GM12864 (cell line): ENCODE measurements at places on chromosomes 4 and X.

GRCh38 chrX:135522878-135523693 lies 2.6 kb downstream of the INTS6L start:
- DNase-seq, result no peak

- DNase-seq, result no peak
Observed at GRCh38 chr4:160877087-160877790, 1286.6 kb downstream of the FSTL5 start.

- DNase-seq, result no peak
Observed at GRCh38 chr4:139484783-139485311, 30.9 kb downstream of the RAB33B start.

DNA sequence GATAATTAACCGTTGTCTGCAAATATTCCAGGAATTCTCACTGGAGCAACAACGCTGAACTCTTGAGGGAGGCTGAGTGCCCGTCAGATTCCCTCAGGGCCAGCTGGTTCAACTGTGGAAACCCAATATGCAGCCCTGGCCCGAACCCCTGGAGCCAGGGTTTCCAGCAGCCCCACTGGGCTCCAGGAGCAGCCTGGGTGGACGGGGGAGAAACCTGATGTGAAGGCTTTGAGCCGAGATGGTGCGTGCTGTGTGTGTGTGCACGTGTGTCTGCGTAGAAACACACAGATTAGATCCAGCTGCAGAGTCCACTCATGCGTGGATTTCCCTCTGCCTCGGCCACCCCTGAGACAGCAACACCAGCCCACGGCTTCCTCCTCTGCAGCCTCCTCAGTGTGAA lies 19.4 kb upstream of the SLC25A6 start:
- no peak for DNase-seq

GRCh38 chr4:146646593-146647325 lies 8.1 kb downstream of the POU4F2 start:
- no peak for DNase-seq

GRCh38 chr4:6964858-6965257 lies 55.2 kb downstream of the TBC1D14 start:
- no peak for DNase-seq

DNA sequence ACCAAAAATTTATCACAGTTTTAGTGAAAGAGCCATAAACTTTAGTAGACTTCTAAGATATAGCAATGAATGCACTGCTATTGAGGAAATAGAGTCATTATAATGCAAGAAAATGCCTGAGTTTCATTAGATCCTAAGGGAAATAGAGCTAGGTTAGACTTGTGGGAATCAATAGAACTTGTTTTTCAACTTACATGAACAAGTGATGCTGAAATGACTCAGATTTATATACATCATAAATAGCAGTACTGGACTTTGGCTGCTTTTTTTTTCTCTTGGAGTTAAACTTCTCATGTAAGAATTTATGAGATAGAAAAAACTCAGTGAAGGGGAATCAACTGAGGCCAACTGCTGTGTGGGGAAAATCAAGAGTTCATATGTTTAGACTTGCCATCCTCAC lies 216.5 kb upstream of the AADAT start:
- no peak for DNase-seq

DNA sequence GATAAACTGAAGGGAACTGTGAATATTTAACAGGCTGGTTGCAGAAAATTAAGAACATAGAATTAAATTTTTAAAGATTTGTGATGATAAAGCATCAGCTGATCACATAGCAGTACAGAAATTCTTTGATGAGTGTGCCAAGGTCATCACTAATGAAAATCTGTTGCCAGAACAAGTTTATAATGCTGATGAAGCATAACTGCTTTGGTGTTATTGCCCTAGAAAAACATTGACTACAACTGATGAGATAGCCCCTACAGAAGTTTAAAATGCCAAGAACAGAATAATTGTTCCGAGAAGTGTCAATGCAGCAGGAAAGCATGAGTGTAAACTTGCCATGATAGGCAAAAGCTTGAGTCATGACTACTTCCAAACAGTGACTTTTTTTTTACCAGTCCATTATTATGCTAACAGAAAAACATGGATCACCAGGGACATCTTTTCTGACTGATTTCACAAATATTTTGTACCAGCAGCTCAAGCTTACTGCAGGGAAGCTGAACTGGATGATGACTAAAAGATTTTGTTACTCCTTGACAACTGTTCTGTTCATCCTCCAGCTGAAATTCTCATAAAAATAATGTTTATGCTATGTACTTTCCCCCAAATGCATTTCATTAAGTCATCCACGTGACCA lies 1136.6 kb downstream of the FAT4 start:
- DNase-seq, result no peak

DNA sequence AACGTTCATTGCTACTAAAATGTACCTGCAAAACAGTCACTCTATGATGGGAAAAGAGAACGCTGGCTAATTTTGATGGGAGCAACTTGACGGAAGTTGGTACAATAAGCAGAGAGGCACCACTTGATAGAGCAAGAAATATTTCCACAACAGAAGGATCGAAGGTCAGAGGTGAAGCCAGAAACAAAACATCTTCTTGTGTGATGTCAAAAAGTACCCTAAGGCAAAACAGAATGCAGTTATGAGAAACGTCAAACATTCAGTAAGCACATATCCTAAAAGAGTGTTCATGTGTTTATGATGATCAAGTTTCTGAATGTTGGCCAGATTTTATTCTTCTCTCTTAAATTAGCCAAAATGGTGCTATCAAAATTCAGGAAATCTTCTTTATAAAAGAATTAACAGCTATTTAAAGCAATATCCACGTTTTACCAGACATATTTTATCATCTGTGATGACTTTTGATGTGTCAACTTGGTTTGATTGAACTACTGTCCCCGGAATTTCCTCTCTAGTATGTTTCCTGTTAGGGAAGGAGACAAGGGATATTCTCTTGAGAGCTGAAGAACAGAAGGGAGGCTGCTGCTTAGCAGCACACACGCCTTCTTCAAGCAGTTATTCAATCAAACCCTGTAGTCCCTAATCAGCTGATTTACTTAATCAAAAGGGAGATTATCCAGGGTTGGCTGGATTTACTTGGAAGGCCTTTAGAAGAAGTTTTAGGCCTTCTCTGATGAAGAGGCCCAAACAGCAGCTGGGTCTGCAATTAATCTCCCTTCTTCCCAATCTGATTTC lies 15.7 kb downstream of the AASDH start:
- no peak for DNase-seq

GRCh38 chr4:55730280-55730931 lies 89.2 kb upstream of the EXOC1L start:
- no peak for DNase-seq

GRCh38 chr4:988726-989721 lies 2.2 kb downstream of the IDUA start:
- DNase-seq, result no peak

DNA sequence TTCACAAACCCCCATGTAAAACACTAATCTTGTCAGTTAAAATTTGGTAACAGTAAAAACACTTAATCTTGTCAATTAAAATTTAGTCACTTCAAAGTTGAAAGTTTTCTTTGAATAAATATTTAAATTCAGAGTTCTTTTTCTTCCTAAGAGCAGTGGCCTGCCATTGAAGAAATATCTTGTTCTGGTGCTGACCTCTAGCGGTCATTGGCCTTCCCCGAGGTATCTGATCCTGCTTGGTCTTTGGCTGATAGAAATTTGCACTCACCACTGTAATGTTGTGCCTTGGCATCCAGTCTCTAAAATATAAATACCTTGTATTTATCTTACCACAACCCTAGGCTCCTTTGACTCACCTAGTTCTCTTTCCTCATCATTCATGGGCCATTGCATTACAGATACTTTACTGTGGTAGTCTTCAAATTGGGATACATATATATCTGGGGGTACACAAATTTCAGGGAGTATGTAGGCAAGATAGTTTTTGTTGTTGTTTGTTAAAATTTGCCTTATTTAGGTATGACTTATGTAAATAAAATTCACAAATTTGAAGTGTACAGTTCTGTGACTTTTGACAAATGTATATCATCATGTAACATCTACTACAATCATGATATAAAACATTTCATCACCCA lies 6.7 kb upstream of the ART3 start:
- DNase-seq, result peak; percentile 40

GRCh38 chr4:15683143-15683495 lies 1.5 kb downstream of the FAM200B start:
- DNase-seq, result no peak

DNA sequence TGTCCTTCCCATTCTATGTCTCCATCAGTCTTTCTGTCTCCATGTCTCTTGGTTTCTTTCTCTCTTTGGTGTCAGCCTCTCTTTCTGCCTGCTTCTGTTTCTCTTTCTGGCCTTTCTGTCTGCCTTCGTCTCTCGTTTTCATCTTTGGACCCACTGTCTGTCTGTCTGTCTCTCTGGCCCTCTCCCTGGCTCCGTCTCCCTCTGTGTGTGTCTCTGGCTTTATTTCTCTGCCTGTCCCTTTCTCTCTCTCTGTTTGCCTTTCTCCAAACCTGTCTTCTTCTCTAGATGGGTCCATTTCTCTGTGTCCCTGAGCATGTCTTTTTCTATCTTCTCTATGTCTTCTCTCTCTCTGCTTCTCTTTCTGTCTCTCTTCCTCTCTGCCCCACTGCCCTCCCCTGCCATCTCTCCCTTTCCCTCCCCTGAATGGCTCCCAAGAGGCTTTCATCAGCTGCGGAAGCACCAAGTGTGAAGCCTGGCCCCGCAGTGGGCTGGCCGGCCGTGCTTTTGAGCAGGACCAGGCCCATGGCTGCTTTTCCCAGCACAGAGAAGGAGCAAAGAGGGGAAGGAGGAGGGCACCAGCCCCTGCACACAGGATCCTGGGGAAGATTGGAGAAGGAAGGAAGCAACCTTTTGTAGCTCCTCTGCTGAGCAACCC lies 57.4 kb downstream of the PJA1 start:
- no peak for DNase-seq

DNA sequence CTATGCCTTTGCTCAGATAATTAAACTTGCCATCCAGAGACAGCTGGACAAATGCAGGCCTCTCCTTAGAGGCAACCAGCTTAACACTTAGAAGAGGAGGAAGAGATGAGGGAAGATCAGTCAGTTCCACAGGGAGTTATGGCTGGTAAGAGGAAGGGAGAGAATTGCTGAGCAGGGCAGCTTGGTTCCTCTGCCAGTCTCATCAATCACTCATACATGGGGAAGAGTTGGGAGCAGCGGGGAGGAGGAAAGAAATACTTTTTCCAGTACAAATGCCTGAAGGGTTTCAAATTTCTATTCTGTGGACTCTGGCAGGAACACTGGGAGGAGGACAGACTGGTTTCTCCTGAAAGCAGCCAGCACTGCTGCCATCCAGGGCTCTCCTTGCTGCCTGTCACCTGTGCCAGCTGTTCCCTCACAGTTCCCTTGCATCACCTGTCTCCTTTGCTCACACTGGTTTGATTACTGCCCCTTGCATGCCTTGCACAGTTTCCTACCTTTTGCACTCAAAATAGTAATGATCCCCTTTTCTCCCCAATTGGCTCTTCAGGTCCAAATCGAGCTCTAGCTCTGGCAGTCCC lies 59.5 kb downstream of the PGRMC2 start:
- DNase-seq, result no peak

GRCh38 chrX:9903146-9903545 lies 64.0 kb upstream of the CLDN34 start:
- DNase-seq, result no peak

DNA sequence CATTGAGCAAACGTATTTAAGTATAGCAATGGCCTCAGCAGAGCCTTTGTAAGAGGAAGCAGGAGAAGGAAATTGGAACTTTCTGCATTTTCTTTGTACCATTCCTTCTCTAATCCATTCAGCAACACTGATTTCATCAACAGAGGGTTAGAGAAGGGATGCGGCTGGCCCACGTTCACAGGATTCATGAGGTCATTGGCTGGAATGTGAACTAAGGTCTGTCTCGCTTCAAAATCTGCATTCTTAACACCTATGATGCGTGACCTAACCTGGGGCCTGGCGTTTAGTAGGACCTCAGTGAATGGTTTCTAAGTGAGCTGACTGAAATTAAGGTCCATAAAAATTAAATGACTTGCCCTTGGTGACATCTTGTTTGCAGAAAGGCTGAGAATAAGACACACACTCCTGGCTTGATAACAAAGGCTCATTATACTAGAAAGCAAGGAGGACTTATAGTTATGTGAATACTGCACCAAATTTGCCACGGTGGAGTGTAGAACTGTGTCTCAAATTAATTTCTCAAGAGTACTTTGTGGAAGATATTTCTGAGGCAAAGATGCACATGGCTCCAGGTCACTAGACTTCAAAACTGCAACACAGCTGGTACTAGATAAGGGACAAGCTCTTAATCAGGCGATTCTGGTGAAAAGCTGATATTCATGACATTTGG lies 25.4 kb downstream of the FGFBP1 start:
- no peak for DNase-seq

GRCh38 chr4:41146716-41147506 lies 67.4 kb downstream of the APBB2 start:
- DNase-seq, result no peak

GRCh38 chr4:84031401-84031800 lies 467.7 kb downstream of the NKX6-1 start:
- peak; percentile 13 for DNase-seq

GRCh38 chrX:9948406-9948805 lies 18.8 kb upstream of the CLDN34 start:
- no peak for DNase-seq

- no peak for DNase-seq
Observed at GRCh38 chr4:14196131-14196530, 568.6 kb upstream of the BOD1L1 start.

GRCh38 chrX:132463411-132463810 lies 25.4 kb downstream of the MBNL3 start:
- no peak for DNase-seq
